ENCODE measurements at places on chromosomes 5 and 9.

DNA sequence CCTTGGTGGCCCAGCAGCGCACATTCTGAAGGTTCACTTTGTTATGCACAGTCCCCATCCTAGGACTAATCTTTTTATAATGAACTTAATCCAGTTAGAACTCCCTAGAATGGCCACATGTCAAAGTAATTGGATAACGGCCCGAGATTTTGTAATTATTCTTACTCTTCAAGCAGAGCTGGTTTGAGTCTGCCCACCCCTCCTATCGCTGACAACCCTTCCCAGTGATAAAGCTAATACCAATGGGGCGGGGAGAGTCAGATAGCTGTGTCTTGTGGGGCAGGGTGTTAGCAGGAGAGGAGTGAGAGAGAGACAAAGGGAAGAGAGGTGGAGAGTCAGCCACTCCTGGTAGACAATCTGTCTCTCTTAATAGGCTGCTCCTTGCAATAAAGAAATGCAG is 356.9 kb downstream of the SLIT3 start:
- no peaks in the 10 kb centered on the region for H3K36me3 ChIP-seq
- H3K4me1 ChIP-seq: no peaks in the 10 kb centered on the region
- no peak overlapping the region for H3K27ac ChIP-seq
- no peak overlapping the region for H3K4me3 ChIP-seq

DNA sequence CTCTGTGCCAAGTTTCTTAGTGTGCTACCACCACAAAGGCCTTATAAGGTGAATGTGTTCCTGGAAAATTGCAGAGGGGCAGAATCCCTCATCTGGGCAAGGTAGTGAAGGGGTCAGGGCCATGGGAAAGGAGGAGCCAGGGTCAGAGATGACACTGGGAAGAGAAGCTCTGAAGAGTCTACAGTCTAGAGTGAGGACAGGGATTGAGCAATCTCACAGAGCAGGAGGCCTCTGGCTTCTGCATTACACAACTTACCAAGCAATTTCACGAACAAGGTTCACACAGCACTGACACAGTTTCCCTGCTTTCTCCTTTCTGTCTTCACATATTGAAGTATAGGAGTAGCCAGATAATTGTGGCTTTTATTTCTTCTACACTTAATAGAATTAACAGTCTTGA is 24.5 kb upstream of the IDNK start:
- peaks cover 3% of the 10 kb centered on the region for H3K4me1 ChIP-seq
- H3K4me3 ChIP-seq: no peak overlapping the region
- H3K36me3 ChIP-seq: no peaks in the 10 kb centered on the region
- DNase-seq: no peak

- H3K27me3 ChIP-seq: no peaks in the 10 kb centered on the region
- no peaks in the 10 kb centered on the region for H3K36me3 ChIP-seq
- no peaks in the 10 kb centered on the region for H3K4me1 ChIP-seq
- no peak overlapping the region for H3K27ac ChIP-seq
- no peak for DNase-seq
These were observed 77.5 kb upstream of the SPATA31D4 start for GRCh38 chr9:81850724-81851123.

- peaks cover 27% of the 10 kb centered on the region for H3K27me3 ChIP-seq
- peak overlapping the region; percentile 15 for H3K4me3 ChIP-seq
- no peaks in the 10 kb centered on the region for H3K4me1 ChIP-seq
- DNase-seq: peak; percentile 58
- no peak overlapping the region for H3K27ac ChIP-seq
These were observed 18.1 kb upstream of the NEUROG1 start for GRCh38 chr5:135553688-135554462.

GRCh38 chr9:137150617-137151457 is 11.9 kb downstream of the GRIN1 start:
- H3K4me3 ChIP-seq: no peak overlapping the region
- peaks cover 5% of the 10 kb centered on the region for H3K4me1 ChIP-seq
- DNase-seq: peak; percentile 76

GRCh38 chr5:171149333-171149732 is 159.7 kb upstream of the TLX3 start:
- H3K27ac ChIP-seq: no peak overlapping the region
- peaks cover 10% of the 10 kb centered on the region for H3K27me3 ChIP-seq
- H3K36me3 ChIP-seq: no peaks in the 10 kb centered on the region
- DNase-seq: no peak

DNA sequence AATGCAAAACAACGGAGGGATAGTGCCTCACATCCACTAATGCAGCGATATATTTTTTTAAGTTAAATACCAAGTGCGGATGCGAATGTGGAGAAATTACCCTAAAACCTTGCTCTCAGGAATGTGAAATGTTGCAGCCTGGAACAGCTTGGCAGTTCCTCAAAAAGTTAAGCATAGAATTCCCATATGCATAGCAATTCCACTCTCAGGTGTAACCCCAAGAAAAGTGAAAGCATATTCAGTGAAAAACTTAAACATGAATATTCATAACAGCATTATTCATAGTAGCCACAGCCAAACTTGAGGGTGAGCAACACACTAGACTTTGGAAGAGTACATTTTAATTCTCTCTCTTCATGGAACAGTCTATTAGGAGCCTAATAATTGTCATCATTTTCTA is 83.2 kb upstream of the ICE1 start:
- no peak overlapping the region for H3K4me3 ChIP-seq
- H3K4me1 ChIP-seq: peaks cover 45% of the 10 kb centered on the region
- no peak for DNase-seq
- peak overlapping the region; percentile 51 for H3K27ac ChIP-seq
- H3K27me3 ChIP-seq: no peaks in the 10 kb centered on the region

GRCh38 chr5:160477266-160477970 is 55.8 kb downstream of the PTTG1 start:
- H3K27me3 ChIP-seq: peaks cover 7% of the 10 kb centered on the region
- H3K36me3 ChIP-seq: no peaks in the 10 kb centered on the region
- no peak overlapping the region for H3K4me3 ChIP-seq
- H3K4me1 ChIP-seq: no peaks in the 10 kb centered on the region
- no peak overlapping the region for H3K27ac ChIP-seq

GRCh38 chr5:126195410-126196100 is 227.7 kb upstream of the GRAMD2B start:
- H3K4me1 ChIP-seq: no peaks in the 10 kb centered on the region
- H3K27ac ChIP-seq: no peak overlapping the region
- H3K27me3 ChIP-seq: peaks cover 5% of the 10 kb centered on the region
- no peak overlapping the region for H3K4me3 ChIP-seq
- DNase-seq: no peak
- H3K36me3 ChIP-seq: no peaks in the 10 kb centered on the region

DNA sequence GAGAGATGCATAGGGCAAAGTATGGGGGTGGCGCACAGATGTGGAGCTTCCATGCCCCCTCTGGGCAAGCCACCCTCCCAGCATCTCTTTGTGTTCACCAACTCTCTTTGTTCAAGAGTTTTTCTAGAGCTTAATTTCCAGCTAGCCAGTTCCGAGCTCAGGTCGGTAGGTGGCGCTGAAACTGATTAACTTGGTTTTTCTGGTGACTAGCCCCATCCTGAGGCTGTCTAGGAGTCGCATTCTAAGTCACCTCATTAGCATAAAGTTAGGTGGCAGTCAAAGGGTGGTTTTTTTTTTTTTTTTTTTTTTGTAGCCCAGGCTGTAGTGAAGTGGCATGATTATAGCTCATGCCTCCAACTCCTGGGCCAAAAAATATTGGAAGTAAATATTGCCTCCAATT is 476.4 kb downstream of the KDM4C start:
- no peaks in the 10 kb centered on the region for H3K4me1 ChIP-seq
- H3K4me3 ChIP-seq: no peak overlapping the region
- peak; percentile 67 for DNase-seq
- no peak overlapping the region for H3K27ac ChIP-seq

DNA sequence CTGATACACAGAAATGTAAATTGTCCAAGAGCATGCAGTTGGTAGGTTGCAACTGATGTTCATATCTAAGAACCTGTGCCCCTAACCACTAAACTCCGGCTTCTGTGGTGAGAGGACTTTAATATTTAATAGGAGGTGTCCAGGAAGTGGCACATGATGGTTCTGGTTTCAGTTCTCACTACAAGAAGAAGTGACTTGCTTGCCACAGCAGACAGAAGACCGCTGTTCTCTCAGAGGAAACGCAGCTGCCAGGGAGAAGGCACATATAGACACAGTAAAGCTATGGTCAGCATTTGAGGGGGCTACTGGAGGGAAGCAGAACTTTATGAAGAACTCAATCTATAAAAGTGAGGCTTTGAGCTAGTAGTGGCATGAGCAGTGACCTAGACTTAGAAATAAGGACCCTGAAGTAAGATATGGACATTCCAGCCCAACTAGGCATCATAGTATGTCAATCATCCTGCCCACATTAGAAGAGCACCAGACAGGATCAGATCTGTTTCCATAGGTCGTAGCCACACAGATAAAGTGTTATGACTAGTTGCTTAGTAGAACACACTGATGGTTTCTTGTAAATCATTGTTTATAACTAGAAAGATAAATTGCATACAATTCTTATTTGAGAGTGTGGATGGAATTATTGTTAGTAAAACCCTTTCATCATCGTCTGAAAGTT is 36.4 kb upstream of the DAB2 start:
- DNase-seq: no peak
- no peaks in the 10 kb centered on the region for H3K27me3 ChIP-seq
- H3K4me1 ChIP-seq: no peaks in the 10 kb centered on the region
- H3K27ac ChIP-seq: no peak overlapping the region

- peaks cover 2% of the 10 kb centered on the region for H3K36me3 ChIP-seq
- DNase-seq: no peak
- peaks cover 15% of the 10 kb centered on the region for H3K4me1 ChIP-seq
- no peak overlapping the region for H3K4me3 ChIP-seq
These were observed 24.9 kb downstream of the TENT2 start for GRCh38 chr5:79636981-79637733.

- H3K27me3 ChIP-seq: no peaks in the 10 kb centered on the region
- peak overlapping the region; percentile 66 for H3K27ac ChIP-seq
- no peaks in the 10 kb centered on the region for H3K36me3 ChIP-seq
These were observed 654.3 kb downstream of the CCDC171 start for GRCh38 chr9:16207161-16207560.

GRCh38 chr5:114362977-114363761 is 1.3 kb downstream of the KCNN2 start:
- no peaks in the 10 kb centered on the region for H3K4me1 ChIP-seq
- no peak overlapping the region for H3K4me3 ChIP-seq
- no peak overlapping the region for H3K27ac ChIP-seq
- peaks cover 93% of the 10 kb centered on the region for H3K27me3 ChIP-seq

- no peaks in the 10 kb centered on the region for H3K4me1 ChIP-seq
- H3K4me3 ChIP-seq: no peak overlapping the region
- H3K27ac ChIP-seq: no peak overlapping the region
- no peaks in the 10 kb centered on the region for H3K27me3 ChIP-seq
These were observed 12.6 kb upstream of the FYB1 start for GRCh38 chr5:39231705-39232525.

DNA sequence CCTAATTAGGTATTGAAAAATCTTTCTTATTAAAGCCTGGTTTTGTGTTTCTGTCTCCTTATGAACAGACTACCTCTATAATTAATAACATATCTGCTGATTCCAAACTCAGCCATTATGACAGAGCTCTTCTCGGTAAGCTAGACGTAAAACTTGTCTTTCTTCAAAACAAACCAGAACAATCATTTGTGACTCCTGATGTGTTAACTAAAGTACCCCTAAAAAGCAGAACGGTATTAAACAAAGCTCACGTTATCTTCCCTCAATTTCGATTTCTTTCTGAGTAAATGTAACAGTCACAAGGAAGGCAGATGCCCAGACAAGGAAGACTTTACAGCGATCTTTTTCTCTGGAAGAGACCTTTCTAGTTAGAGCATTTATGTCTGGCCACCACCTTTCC is 1.8 kb downstream of the SEMA5A start:
- no peak for DNase-seq
- no peak overlapping the region for H3K27ac ChIP-seq
- H3K36me3 ChIP-seq: no peaks in the 10 kb centered on the region
- H3K4me1 ChIP-seq: peaks cover 11% of the 10 kb centered on the region

DNA sequence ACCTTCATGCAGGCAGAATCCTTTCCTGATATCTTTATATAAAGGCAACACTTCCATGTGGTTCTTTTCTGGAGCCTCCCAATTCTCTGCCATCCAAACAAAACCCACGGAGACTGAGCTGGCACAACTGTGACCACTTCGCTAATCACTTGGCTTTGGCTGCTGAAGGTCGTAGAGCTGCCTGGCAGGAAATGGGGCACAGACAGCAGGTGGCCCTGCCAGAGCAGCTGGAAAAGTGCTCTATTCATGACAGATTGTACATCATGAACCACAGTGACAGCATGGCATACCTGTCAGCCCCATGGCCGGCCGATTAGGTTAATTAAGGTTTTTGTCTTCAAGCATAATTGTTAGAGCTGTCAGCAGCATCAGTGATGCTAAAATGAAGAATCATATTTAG is 141.9 kb upstream of the ANKRD55 start:
- no peak overlapping the region for H3K27ac ChIP-seq
- H3K4me3 ChIP-seq: no peak overlapping the region
- no peaks in the 10 kb centered on the region for H3K4me1 ChIP-seq
- no peaks in the 10 kb centered on the region for H3K27me3 ChIP-seq

- no peak for DNase-seq
- no peak overlapping the region for H3K4me3 ChIP-seq
- no peaks in the 10 kb centered on the region for H3K27me3 ChIP-seq
- no peaks in the 10 kb centered on the region for H3K4me1 ChIP-seq
- no peak overlapping the region for H3K27ac ChIP-seq
These were observed 26.5 kb upstream of the KIF12 start for GRCh38 chr9:114125476-114126013.

- H3K27me3 ChIP-seq: no peaks in the 10 kb centered on the region
- no peaks in the 10 kb centered on the region for H3K4me1 ChIP-seq
- DNase-seq: no peak
- no peak overlapping the region for H3K4me3 ChIP-seq
These were observed 8.2 kb upstream of the GRAMD2B start for GRCh38 chr5:126414874-126415502.

DNA sequence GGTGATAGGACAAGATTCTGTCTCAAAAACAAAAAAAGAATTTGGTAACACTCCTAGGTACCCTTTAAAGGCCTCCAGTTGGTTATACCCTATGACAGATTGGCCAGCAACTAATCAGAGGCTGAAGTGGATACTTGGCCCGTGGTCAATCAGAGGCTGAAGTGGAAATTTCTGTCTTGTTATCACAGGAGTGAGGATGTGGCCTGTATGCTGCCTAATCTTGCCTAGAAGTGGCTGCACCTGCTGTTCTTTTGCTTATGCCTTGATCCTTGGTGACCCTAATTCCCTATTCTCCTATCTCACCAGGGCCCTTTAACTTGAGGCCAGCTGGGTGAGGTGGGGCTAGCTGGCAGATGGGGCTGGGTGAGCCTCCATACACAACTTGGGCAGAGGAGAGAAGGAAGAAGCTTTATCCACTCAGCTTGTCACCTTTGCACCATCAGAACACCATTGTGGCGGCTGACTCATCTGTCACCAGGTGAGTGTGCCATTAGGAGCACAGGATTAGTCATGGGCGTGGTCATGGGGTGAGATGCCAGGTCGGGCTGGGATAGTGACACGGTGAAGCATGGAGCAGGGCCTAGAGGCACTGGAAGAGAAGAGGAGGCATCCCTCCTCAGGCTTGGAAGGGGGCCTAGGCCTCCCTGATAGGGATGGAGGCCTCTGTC is 41.5 kb downstream of the SAR1B start:
- no peaks in the 10 kb centered on the region for H3K4me1 ChIP-seq
- H3K4me3 ChIP-seq: no peak overlapping the region
- DNase-seq: no peak
- H3K27ac ChIP-seq: no peak overlapping the region
- H3K36me3 ChIP-seq: no peaks in the 10 kb centered on the region
